ENCODE measurements at places on chromosomes 12 and 14.

GRCh38 chr14:76499399-76499798 is 123.5 kb downstream of the ESRRB start:
- DNase-seq = no peak

- DNase-seq = no peak
Observed at GRCh38 chr12:109640961-109641360, 67.4 kb downstream of the MVK start.

- DNase-seq = no peak
Observed at GRCh38 chr12:121871467-121871866, 12.8 kb upstream of the HPD start.

DNA sequence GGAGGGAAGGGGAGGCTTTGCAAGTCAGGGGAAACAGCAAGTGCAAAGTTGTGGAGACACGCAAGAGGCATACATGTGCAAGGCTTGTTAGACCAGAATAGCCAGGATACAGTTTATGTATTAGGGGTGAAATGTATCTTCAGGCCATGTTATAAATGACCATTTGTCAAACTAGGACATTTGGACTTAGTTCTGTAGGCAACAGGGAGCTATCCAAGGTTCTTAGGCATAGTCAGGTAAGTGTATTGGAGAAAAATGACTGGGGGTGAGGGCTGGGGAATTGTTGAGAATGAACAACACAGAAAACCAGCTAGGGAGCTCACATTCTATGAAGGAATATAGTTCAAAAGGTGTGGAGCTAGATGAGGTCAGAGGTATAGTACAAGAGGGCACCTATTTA is 42.5 kb downstream of the TPH2 start:
- no peak for DNase-seq

DNA sequence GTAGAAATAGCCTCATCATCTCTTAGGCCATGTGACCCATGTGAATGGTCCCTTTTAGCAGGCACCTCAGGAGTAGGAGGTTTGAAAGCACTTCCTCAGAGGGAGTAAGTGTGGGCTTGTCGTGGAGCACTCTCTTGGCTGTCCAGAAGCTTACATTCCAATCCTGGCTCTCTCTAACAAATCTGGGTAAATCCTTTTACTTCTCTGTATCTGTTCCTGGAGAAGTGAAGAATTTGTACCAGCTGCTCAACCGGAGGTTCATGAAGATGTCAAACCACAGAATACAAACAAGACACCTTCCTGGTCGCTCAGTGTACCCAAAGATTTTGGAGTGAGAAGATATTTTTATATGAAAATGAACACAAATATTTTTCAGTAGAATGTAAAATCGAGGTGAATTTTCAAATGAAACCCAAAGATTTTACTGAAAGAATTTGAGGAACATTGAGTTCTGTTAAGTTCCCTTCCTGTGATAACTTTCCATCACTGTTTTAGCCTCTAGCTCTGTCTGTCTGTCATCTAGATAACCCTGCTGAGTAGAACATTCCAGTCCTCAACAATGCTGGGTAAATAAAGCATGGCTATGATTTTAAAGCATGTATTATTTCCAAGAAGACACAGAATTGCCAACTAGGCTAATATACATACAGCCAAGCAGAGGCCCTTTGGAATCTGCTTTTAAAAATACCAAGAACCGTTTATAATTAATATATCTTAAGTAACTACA is 263.9 kb upstream of the RGS6 start:
- no peak for DNase-seq

DNA sequence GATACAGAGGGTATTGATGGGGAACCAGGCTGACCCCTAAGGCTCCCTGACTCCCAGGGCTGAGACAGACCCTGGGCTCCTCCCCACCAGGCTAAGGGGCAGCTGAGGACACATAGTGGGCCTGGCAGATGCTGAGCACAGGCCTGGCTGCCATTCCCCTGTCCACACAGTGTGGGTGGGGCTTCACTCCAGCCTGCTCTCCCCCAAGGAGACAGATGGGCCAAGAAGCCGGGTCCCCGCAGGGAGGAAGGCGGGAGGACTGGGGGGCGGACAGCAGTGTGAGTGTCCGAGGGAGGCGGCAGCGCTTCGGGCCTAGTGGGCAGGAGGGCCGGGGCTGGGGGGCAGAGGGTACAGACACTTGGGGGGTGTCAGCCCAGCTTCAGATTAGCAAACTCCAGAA is 32.0 kb downstream of the RFLNA start:
- DNase-seq = no peak

- peak; percentile 65 for DNase-seq
Observed at GRCh38 chr14:22598099-22598895, at the start of gene ABHD4. TSS of gene ABHD4 (plus strand) at chr14:22598300. CDS start at chr14:22598307, 7 bp downstream.

DNA sequence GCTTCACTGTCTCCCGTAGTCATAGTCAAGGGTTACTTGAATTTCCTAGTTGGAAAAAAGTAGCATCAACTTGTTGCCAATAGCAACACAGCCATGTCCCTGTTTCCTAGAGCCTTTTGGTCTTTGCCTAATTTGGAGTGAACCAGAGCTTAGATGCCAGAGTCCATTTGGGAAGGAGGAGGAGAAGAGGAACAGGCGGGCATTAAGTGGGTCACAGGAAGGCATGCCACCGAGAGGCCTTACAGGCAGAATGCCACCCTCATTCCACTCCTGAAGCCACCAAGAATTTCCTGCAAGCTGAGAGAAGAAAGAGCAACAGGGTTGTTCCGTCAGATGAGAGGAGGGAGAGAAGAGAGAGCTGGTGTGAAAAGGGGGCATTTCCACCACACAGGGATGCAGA is 339.5 kb downstream of the DPF3 start:
- no peak for DNase-seq

DNA sequence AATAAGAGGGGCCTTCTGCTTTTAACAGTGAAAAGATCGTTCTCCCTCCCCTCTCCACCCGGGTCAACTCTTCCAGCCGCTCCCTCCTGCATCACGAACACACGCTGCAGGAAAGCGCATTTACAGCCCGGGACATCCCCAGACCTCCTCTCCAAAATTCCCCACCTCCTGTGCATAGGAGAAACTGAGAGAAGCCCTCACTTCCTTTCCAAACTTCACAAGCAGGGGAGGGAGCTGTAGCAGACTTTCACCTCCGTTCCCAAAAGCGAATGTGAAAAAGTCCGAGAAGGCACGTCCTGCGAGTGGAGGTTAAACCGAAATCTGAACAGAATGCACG is 513 bp downstream of the BCAT1 start:
- no peak for DNase-seq

GRCh38 chr12:68967046-68967445 is 34.1 kb upstream of the CPM start:
- DNase-seq = no peak
